Activated T-cell treated with anti-CD3 and anti-CD28 coated beads, Interleukin-2, amount 50 U/mL, for 24 hours (primary cell): ENCODE measurements at places on chromosomes 4 and X.

GRCh38 chr4:181509073-181509472 lies 734.1 kb upstream of the TENM3 start:
- DNase-seq: no peak

DNA sequence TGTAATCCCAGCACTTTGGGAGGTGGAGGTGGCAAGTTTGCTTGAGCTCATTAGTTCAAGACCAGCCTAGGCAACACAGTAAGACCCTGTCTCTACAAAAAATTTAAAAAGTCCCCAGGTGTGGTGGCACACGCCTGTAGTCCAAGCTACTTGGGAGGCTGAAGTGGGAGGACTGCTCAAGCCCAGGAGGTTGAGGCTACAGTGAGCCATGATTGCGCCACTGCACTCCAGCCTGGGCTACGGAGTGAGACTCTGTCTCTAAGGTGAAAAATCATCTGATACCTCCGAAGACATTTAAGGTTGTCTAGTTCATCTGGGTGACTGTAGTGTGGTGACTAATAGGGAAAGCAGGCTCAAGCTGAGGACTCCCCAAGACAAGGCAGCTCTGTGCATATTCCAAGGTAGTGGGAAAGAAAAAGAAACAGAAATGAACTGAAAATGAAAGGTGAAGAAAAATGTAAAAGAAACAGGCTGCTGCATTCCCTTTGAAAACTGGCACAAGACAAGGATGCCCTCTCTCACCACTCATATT lies 23.3 kb downstream of the FRYL start:
- no peak for DNase-seq

- DNase-seq: no peak
Measured at GRCh38 chr4:167144605-167145004, 89.7 kb downstream of the SPOCK3 start.

DNA sequence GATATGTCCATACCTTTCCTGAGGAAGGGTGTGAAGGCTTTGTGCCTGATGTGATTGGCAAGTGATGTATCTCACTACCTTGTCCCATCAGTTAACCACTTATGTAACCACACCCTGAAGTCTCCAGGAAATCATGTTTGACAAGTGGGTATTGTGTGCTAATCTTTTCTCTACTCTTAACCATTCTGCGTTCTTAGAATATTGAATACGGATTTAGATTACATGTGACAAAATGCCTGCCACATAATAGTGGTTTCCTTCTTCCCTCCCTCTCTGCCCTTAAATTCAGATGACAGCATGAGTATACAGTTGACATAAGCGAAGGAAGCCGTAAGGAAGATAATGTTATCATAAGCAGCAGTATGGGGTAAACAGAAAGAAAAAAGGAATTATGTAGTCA lies 108.4 kb downstream of the KLHL8 start:
- DNase-seq: no peak

DNA sequence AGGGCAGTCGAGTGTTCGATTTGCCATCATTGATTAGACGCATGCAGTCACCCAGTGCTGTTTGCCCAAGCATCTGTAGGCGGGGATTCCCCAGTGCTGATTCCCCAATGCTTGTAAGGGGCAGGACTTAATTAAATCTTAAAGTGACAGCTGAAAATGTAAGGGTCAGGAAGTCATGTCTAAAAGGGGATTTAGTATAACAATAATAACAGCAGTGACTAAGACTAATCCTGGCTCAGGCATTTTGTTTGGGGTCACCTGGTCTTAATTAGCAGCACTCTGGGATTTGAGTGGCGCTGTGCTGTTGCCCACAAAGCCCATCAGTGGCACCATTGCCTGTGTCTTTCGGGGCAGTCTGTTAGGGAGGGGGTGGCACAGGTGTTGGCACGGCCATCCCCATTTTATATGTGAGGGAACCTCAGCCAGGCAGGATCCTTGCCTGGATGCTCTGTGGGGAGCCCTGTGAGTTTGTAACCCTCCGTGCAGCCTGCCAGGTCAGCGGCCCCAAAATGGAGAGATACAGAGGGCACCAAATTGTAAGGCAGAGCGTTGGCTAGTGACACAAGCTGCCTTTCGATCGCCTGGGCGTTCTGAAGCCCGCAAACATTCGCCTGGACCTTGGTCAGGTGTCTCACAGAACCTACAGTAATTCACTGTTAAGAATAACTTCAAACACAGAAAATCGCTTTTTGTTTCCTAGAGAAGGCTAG lies 146.7 kb downstream of the TBL1X start:
- DNase-seq: no peak

DNA sequence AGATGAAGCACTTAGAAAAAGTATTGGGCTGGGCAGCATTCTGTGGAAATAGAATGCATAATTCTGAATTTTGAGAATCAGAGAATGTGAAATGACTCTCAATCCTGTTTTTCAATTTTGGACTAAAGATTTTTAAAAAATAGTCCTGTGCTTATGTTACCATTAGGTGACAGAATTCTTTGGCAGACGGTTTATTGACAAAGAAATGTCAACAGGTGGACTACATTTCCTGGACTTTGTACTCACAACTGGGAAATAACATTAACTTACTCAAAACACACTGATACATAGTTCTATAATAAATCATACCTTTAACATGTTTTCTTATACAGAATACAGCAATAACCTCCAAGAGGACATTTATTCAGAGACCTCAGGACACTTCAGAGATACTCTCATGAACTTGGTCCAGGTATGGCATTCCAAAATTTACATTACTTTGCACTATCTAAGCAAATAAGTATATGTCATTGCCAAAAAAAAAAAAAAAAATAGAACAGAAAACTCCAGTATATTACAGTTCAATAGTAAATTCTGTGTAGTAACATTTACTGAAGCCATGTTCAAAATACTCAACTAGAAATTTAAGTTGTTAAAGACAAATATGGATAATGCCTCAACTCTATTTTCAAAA lies 72.7 kb downstream of the ANXA10 start:
- DNase-seq: no peak

DNA sequence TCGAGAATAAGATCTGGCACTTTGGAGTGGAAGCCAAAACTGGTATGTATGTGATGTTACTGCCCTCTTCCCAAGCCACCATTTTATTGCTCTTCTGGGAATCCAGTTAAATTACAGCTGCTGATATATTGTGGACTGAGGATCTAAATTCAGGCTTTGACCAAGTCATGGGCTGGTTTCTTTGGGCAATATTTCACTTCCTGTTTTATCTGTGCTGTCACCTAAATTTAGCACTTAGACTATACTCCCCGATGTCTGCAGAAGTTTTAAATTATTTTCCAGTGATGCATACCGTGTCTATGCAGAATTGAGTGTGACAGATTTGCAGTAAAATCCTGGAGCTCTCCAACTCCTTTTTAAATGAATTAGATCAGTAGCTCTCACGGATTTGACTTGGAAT lies 100.0 kb downstream of the TEX13A start:
- DNase-seq: no peak

- no peak for DNase-seq
Measured at GRCh38 chrX:102860235-102860634, 76.8 kb upstream of the RAB40AL start.

- no peak for DNase-seq
Measured at GRCh38 chr4:38751341-38752010, 31.3 kb downstream of the TLR10 start.

GRCh38 chr4:4249866-4250265 lies 1.8 kb upstream of the TMEM128 start:
- DNase-seq: no peak

DNA sequence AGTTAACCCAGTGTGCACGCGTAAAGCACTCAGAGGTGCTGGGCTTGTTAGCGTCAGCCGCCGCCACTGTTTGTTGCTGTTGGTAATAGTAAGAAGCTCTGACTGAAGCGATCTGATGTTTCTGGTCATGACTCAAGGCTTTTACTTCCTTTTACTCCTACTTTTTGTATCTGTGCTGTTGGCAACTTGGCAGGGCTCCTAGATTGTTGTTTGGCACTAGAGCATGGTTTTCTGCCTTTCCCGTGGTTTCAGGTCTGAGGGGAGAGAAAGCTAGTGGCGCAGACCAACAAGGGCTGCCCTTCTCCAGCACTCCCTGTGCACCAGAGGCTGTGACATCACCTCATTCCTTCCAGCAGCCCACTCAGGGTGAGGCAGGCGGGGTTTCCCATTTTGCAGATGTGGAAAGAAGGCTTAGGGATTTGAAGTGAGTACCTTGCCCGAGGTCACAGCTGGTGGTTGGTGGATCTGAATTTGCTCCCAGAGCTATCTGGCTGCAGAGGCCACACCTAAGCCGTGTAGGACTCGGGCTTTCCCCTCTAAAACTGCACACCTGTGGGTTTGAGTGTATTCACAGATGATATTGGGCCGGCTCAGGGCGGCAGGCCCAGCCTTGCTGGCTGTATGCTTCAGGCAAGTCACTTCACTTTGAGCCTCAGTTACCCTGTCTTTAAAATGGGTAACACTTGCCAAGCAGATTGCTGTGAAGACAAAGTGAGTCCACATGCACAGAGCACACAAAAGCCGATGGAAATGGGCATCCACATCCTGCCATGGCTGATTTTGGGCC lies 51.2 kb upstream of the TADA2B start:
- no peak for DNase-seq

GRCh38 chr4:41236032-41236431 lies 20.7 kb upstream of the UCHL1 start:
- DNase-seq: no peak

- DNase-seq: no peak
Measured at GRCh38 chr4:182238355-182238931, 4.8 kb upstream of the TENM3 start.
